SK-N-SH treated with all-trans-retinoic acid at 6 μM for 48 hours (cell line): ENCODE measurements at places on chromosomes 16 and 17.
A peak's percentile ranks its signal among the peaks of the same experiment; 100 is the strongest.

GRCh38 chr17:30805944-30806456 is 18.5 kb downstream of the CRLF3 start:
- no peak; the same call in 2 of the 3 replicates for ATAC-seq

DNA sequence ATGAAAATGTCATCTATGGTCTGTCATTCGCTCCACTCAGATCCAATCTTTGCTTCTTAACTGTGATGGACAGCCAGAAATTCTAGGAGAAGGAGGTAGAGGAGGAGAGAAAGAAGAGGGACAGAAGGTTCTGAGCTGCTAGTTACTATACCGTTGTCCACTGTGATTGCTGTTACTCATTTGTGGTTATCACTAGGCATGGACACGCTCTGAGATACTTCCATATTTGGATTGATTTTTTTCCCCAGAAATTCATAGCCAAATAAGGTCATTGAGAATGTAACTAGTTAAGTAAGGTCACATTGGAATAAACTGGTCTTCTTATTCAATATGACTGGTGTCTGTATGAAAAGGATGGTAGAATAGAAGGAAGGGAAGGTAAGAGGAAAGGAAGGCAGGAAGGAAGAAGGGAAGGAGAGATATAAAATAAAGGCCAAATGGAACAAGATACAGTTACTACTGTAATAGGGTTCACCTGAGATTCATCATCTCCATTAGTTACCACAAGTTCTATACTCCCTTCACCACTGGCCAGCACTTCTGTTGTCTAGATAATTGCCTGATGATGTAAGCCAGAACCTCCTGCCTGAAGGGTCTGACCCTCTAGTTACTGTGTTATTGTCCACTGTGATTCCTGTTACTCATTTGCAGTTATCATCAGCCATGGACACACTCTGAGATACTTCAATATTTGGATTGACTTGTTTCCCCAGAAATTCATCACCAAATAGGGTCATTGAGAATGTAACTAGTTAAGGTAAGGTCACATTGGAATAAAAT is 2.9 kb downstream of the KRTAP9-7 start:
- no peak for ATAC-seq

GRCh38 chr17:79838522-79839274 is 542 bp downstream of the CBX4 start:
- peak; percentile 37 for ATAC-seq

GRCh38 chr16:3311496-3311895 is 6.2 kb downstream of the ZNF75A start:
- no peak for ATAC-seq

DNA sequence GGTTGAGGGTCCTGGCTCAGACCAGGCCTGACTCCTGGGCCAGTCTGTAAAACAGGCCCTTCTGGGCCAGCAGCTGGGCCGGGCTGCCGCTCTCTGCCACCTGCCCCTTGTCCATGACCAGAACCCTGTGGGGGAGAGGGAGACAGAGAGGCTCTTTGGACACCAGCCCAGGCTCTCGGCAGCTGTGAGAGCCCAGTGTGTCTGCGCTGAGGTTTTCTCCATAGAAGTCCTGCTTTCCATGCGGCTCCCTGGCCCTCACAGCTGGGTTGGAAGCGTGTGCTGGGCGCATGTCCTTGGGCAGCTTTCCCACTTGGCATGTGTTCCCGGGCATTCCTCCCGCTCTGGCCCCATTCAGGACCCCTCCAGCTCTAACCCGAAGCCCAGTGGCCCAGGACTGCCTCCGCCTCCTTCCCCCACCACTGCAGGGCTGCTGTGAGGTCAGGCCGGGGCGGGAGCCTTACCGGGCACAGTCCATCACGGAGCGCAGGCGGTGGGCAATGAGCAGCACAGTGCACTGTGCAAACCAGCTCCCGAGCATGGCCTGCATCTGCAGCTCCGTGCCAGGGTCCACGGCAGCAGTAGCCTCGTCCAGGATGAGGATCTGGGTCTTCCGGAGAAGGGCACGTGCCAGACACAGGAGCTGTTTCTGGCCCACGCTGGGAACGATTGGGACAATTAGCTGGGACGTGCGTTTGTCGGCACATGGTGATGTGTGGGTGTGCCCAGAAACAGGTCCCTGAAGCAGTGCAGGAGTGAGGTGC is 73.0 kb downstream of the ABCC6 start:
- peak; percentile 60 for ATAC-seq

- ATAC-seq = no peak
Observed at GRCh38 chr17:28317099-28317965, 1.7 kb upstream of the TMEM97 start.

GRCh38 chr17:83076938-83077337 is 2.5 kb upstream of the METRNL start:
- peak; percentile 38 for ATAC-seq

GRCh38 chr17:81954131-81955057 is 6.6 kb downstream of the NOTUM start:
- no peak for ATAC-seq

GRCh38 chr16:3577302-3577752 is at the start of gene NLRC3:
Gene NLRC3 (minus strand): TSS chr16:3577403. CDS start chr16:3565036, 12,367 bp downstream.
- ATAC-seq = no peak

- peak; percentile 95 for ATAC-seq
Observed at GRCh38 chr17:47315451-47316266, 8.1 kb upstream of the EFCAB13 start.

DNA sequence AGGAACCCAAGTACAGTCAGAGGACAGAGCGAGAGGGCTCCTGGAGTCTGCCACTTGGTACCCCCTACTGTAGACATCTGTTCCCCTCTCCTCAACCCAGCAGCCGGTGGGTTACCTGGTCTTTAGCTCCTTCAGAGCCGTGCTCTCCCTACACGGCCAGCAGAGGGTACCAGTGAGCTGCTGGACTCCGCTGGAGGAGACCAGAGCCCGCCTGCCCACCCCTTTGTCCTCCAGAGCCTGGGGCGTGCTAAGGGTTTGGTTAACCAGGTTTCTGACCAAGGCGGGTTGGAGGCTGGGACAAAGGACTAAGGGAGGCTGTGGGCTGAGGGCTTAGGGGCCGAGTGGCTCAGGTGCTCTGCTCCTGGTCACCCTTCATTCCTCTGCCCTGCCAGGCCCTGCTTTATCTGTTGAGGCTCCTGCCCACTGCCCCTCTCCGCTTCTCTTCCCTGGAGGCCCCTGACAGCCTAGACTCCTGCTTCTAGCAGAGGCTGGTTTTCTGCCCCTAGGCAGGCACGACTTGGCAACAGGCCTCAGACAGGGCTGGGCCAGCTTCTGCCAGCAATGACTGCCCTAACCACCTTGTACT is 2.7 kb upstream of the HSD11B2 start:
- peak; percentile 79 for ATAC-seq

- ATAC-seq = peak; percentile 76
Observed at GRCh38 chr16:88810912-88811768, 588 bp downstream of the APRT start.

DNA sequence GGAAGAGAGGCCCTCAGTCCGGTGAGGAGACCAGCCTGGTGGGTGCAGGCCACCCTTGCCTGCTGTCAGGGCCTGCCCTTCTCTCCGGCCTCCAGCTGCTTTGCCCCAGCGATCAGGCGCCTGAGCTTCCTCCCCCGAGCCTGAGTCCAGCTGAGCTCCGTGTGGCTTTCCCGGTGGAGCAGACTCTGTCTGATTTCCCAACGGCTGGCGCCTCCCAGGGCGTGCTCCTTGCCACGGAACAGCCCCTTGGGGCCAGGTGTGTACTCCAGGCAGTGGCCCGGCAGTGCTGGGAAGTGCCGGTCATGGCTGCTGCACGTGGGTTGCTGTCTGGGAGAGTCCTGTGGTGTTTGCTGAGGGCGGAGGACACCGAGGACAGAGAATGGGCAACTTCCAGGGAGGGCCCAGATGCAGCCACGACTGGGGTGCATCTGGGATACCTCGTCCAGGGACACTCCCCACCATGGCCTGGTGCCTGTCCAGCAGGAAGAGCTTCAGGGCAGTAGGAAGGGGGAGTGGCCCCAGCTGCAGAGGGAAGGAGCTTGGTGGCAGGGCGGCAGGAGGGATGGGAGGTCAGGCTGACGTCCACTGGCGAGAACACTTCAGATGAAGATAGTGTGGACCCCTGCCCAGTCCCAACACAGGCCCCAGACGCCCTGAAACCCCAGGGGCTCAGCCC is 22.5 kb downstream of the METRNL start:
- ATAC-seq = no peak

DNA sequence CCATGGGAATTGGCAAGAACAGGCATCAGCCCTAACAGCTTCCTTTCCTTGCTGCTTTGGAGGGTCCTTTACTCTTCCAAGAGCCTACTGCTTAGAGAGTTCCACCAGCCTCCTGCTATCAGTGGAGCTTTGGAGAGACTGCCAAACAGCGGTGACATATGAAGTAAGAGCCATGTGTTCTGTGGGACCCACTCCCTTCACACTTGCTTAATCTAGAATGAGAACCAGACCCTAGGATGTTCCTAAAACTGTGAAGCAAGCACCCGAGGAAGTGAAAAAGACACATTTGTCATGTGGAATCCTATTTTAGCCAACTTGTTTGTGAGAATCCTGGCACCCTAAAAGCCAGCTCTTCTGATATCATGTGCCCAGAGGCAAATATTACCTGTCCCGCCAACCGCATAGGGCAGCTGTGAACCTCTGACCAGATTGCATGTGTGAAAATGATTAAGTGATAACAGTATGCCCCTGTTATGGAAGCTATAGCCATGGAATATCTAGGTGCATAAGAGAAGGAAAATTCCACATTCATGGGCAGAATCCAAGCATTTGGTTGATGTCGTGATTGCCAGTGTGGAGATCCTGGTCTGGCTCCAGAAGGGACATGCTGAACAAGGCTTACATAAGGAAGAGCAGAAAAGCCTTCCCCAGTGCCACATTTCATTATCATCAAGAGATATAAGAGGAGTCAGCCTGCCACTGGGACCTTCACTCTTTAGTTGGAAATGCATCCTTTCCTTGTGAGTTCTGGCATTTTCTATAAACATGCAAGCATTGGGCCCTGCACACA is 18.7 kb downstream of the RCVRN start:
- ATAC-seq = no peak

GRCh38 chr16:22816475-22816874 is 2.5 kb downstream of the HS3ST2 start:
- no peak for ATAC-seq

- no peak for ATAC-seq
Observed at GRCh38 chr16:88753602-88754001, 31.4 kb downstream of the PIEZO1 start.

- no peak; the same call in 2 of the 3 replicates for ATAC-seq
Observed at GRCh38 chr17:47254403-47254943, 846 bp downstream of the ITGB3 start.

- ATAC-seq = no peak
Observed at GRCh38 chr17:13038931-13039665, 21.3 kb upstream of the ELAC2 start.

DNA sequence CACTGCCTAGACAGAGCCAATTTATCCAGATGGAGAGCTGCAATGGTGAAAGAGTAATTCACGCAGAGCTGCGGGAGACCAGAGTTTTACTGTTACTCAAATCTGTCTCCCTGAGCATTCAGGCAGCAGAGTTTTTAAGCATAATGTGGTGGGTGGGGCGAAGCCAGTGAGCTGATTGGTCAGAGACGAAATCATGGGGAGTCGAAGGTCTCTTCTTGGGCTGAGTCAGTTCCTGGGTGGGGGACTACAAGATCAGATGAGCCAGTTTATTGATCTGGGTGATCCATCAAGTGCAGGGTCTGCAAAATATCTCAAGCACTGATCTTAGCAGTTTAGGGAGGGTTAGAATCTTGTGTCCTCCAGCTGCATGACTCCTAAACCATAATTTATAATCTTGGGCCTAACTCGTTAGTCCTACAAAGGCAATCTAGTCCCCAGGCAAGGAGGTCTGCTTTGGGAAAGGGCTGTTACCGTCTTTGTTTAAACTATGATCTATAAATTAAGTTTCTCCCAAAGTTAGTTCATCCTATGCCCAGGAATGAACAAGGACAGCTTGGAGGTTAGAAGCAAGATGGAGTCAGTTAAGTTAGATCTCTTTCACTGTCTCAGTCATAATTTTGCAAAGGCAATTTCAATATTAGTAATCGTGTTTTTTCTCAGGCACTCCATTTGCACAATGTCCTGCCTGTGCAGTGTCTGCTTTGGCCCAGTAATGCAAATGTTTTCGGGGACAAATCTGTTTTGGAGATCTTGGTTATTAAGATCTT is 27.0 kb downstream of the PIGL start:
- ATAC-seq = no peak

DNA sequence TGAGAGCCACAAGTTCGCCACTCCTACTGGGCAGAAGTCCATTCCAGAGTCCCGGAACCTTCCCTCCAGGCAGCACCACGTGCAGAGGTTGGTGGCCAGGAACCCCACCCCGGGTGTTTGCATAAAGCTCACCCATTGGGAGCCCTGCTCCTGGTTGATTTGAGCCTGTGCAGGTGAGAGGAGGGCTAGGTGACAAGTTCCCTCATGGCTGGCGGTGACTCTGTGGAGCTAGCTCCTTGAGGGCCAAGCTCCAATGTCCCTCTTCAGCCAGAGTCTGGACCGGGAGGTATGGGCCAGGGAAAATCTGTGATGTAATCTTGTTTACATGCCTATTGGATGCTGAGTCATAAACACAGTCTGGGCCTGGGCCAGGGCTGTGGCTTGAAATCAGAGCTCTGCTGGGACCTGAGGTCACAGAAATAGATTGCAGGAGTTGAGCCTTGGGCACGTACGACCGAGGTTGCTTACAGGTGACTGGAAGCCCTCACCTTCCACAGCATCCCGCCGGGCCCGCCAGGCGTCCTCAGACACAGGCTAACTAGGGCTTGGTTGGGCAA is 118.9 kb downstream of the AATF start:
- ATAC-seq = peak; percentile 96

- ATAC-seq = no peak
Observed at GRCh38 chr16:6124136-6124535, 1026.5 kb upstream of the EEF2KMT start.

GRCh38 chr17:35766903-35767510 is 6.3 kb downstream of the C17orf50 start:
- peak; percentile 34 for ATAC-seq

- no peak for ATAC-seq
Observed at GRCh38 chr17:54013072-54013471, 190.3 kb downstream of the KIF2B start.

DNA sequence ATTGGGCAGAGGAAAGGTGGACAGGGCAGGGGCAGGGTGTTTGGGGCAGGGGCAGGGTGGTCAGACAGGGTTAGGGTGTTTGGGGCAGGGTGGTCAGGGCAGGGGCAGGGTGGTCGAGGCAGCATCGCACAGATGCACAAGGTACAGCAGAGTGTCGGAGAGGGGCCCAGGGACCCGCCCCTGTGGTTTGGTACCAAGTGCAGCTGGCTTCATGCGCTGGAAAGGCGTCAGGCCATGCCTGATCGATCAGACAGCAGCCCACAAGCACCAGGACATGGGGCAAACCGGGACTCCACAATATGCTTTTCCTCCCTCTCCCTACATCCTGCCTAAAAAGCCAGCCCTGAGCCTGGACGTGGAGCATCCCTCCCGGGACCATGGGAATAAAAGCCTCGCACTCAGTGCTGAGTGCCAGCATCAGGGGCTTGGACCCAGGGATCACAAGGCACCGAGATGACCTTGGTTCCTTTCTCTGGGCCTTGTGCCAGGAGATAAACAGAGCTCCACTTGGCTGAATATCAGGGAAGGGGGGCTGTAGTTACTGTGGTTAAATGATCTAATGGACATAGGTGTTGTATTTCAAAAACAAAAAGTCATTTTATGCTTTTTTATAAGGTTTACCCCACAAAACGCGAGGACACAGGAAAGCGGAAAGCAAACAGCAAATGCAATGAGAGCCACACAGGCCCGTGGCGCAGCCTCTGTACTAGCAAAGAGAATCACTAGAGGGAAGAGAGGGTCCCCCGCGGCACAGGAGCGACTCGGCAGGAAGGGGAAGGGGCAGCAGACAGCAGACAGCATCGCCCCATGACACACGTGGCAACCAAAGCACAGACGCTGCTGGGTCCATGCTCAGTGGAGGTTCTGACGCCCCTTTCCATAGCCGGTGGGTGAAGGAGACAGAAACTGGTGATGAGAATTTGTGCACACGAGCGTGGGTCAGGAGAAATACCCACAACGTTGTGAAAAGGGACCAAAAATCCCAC is 5.3 kb upstream of the HEXD start:
- ATAC-seq = no peak
